T follicular helper cell (primary cell): ENCODE measurements at places on chromosomes 16 and 17.

DNA sequence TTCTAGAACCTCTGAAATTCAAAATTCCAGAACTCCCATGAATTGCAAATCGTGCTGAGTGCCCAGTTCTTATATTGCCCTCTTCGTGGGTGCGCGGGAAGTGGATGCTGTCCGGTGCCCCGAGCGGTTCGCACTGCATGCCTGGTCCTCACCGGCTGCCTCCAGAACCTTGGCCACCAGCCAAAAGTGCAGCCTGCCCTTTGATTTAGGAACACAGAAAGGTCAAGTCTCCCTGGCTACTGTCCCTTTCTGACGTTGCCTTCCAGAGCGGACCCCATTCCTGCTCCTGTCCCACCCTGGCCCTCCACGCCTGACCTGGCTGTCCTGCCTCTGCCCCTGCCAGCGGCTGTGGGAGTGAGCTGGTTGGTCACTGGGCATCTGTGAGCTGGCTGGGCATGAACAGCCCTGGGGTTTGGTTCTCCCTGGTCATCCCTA lies 9.7 kb downstream of the NEUROD2 start:
- no peak for DNase-seq

GRCh38 chr17:5419356-5419958 lies at the start of gene NUP88:
Gene NUP88, minus strand, starts transcription at chr17:5419662. Its CDS starts 12 bp downstream, at chr17:5419650.
- peak; percentile 93 for DNase-seq

DNA sequence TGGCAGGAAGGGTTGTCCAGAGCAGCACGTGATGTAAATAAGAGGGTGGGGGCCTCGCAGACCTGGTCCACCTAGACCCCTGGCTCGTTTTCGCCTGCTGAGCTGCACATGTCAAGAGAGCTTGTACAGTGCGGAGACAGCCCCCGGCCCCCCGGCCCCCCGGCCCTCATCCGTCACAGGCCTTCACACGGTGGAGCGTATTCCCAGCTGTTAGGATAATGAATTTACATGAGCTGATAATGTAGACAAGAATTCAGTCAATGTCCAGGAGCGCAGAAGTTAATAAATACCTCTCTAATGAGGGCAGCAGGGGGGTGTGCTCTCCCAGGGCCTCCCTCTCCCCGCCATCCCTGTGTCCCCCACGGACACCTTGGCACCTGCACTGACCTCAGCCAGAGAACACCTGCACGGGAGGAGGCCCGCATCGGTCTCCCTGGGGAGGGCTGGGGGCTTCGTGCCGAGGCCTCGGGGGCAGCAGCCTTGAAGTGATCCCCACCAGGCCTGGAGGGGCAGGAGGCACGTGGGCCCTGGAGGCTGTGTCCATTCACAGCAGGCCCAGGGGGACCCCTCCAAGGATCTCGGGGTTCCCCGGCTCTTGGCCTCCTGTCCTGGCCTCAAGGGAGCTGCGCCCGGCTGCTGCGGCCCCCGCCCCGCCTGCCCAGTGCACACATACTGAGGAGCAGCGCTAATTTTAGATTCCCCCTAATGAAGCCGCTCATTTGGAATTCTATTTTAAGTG lies 14.6 kb downstream of the GSE1 start:
- no peak for DNase-seq

- no peak for DNase-seq
Observed at GRCh38 chr16:57273359-57273758, 11.1 kb downstream of the PLLP start.

GRCh38 chr16:25051406-25052150 lies 36.4 kb upstream of the ARHGAP17 start:
- no peak for DNase-seq

DNA sequence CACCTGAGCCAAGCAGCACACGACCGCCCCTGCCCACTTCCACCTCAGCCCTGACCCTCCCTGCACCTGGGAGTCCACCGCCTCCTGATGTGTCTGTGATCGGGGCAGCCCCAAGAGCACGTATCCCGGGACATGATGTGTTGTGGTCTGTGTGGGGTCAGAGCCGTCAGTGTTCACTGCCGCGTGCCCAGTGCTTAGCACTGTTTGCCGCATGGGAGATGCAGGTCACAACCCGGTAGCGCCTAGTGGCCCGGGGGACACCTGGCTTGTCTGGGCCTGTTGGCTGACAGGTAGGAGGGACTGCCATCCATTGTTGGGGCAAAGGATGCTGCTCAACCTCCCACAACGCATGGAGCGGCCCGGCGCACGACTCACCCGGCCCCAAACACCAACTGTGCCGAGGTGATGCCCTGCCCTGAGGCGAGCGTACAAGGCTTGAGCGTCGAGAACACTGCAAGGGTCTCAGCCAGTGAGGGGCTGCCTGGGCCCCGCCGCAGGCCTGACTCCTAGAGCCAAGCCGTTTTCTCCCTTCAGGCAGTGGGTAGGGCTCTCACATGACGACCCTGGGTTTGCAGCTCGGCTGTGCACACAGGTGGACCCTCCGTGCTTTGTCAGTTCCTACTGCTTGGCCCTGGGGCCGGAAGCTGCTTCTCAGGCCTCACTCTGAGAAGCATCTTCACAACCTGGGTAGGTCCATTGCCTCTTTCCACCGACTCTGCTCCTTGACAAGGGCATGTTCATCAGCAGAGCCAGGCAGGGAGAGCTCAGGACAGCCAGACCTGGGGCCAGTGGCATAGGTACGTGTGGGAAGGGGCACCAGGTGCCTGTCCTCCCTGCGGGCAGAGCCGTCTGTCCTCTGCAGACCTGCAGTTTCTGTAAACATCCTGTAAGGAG lies 5.9 kb upstream of the C16orf95 start:
- DNase-seq: no peak

- DNase-seq: no peak
Observed at GRCh38 chr16:30896261-30896888, at the start of gene CTF1. Gene CTF1, plus strand, starts transcription at chr16:30896614. Its CDS starts 30 bp downstream, at chr16:30896644.

DNA sequence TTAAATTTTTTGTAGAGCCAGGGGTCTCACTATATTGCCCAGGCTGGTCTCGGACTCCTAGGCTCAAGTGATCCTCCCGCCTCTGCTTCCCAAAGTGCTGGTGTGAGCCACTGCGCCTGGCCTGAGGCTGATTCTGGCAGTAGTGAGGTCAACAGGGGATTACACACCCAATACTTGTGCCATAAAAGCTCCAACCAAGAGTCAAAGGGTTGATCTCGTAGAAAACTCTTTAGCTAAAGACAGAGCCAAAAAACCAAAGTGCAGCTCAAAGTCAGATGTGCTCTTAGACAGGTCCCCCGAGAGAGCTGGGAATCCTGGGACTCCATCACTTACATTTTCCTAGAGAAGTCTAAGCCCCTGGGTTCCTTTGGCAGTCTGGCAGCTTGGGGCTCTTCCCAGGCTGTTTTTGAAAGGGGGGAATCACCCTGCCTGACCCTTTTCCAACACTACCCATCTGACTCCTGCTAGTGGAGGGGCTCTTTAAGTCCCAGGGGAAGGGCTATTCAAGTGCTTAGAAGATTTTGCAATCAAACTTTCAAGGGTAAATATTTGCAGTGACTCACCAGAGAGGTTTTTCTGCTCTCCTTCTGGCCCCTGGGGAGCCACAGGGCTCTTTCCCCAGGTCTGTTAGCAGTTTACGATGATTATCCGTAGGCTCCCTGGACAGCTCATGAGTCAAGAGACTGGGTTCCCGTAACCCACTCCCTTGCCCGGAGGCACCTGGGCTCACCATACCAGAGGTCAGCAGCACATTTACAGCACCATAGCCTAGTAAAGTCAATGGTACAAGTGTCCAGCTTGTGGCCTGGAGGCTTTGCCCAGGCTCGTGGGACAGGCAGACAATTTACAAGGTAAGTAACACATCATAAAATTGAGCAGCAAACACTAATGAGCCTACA lies 408.7 kb downstream of the SLC39A11 start:
- DNase-seq: no peak

DNA sequence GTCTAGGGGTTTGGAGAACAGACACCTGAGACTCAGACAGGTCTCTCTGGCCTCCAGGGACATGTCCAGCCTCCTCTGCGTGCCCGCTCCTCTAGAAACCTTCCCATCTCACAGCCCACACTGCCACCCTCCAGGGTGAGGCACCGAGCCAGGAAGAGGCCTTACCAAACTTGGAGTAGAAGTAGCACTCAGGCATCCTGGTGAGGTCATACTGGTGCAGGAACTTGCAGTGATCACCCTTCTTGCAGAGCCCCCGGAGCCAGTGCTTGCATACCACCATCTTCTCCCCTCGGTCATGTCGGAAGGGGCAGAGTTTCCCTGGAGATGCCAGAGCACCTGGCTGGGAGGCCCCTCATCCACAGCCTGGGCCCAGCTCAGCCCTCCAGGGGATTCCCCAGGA lies 4.2 kb downstream of the CPSF4L start:
- no peak for DNase-seq

GRCh38 chr17:28177351-28177750 lies 134.9 kb downstream of the NLK start:
- DNase-seq: no peak

DNA sequence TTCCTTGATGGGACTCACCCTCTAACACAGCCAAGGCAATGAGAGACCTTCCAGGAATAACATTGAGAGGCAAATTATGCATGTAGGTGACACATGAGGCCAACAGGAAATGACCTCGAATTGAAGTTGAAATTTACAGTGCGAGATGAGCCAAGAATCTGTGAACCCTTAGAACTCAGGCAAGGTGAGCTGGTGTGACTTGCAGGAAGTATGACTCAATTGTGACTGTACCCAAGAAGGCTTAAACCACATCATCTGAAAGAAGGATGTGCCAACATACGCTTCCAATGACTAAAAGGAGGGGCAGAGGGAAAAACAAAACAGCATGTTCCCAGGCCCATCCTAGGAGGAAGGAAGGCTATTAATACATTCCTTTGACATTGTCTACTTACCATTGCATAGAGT lies 44.8 kb downstream of the PITPNC1 start:
- peak; percentile 58 for DNase-seq

DNA sequence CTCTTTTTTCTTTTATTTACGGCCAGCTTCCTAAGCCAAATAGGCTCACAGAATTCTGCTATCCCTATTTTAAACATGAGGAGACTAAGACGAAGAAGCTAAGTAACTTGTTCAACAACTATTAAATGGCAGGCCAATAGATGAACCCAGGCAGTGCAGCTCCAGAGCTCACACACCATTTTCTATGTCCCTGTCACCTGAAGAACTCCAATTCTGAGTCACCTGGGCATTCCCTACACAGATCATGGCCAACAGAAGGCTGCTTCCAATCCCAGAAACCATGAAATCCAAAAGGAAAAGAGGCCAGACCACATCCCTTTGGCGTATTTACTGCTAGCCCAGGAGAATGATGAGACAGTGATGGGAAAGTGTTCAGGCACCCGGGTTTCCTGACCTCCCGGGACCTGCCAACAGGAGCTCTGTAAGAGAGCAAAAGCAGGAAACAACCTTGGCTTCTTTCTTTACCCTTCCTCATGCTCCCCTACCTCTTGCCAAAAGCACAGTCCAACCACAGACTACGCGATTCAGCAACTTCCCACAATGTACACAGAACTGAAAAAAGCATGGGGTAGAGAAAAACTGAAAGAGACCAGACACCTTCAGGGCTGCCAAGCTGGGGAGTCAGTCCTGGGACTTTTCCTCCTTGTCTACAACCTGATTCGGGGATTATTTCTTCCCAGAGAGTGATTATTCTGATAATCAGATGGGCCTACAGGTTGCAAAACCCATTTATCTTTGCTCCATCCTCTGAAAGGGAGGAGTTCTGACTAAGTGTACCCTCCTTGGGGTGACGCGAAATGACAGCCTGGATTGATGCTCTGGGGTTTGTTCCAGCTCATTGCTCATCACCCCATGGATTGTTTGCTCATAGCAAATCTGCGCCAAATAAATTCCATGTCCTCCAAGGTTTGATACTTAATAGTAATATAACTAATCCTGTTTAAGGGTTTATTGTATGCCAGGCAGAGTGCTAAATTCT lies 47.8 kb upstream of the HAS3 start:
- no peak for DNase-seq

DNA sequence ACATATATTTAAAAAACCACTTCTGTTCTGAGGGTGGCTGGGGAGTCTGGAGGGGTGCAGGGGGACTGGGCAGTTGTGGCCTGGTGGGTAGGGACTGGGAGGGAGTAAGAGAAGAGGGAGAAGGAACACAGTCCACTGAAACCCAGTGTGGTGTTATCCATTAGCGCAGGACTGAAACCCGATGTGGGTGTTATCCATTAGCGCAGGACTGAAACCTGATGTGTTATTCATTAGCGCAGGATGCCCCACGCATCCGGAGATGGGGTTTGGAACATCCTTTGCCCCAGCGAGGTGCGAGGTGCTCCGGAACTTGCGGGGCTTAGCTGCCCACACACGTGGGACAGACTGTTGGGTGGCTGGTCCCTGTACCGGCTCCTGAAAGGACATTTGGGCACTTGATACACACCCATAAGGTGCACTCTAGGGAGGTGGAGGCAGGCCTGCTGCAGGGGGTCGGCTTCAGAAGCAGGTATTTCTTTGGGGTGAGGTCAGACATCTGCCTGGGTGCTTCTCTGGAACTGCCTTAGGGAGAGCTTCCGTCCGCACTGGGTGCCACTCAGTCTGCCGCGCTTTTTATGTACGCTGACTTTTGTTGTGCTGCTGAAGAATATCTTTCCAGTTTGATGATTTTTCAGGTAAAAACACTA lies 20.3 kb upstream of the FASN start:
- DNase-seq: no peak

DNA sequence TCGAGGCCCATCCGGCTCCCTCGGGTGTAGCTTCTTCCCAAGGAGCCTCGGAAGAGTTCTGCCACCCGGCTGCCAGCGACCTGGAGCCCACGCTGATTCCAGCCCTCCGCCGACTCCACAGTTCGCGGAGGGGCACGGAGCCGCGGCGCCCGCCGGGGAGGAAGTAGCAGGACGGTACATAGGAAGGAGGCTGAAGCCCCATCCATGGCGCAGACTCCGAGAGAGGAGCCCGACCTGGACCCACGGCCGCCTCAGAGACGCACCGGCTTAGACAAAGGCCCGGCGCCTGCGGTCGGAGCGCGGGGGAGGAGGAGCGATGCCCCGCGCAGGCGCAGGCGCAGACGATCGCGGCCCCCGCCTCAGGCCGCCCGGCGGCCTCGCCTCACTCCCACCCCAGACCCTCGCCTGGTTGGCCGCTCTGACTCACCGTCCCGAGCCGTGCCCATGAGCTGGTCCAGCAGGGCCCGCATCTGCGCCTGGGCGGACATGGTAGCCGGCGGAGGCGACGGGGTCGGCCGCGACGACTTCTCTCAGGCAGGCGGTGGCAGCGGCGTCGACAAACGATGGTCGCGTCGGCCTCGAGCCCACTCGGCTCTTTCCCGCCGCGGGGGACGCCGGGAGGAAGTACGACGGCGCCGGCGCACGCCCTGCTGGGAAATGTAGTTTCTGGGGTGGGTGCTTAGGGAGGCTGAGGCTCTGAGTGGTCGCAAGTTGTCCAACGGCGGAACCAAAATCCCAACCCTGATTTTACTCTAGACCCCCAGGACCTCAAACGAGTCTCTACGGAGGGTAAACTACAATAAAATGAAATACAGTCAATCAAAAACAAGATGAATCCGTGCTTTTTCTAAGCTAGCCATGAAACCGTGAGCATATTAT lies at the start of gene LUC7L:
Gene LUC7L (minus strand): TSS at position 598 of the 879 bp plus-strand sequence. CDS start 110 bp downstream, at position 488.
- peak; percentile 77 for DNase-seq

GRCh38 chr16:48903039-48903438 lies 293.1 kb upstream of the N4BP1 start:
- no peak for DNase-seq

GRCh38 chr17:77279448-77280303 lies 138.9 kb downstream of the SEC14L1 start:
- DNase-seq: no peak

GRCh38 chr17:81700353-81701287 lies 2.5 kb upstream of the MRPL12 start:
- no peak for DNase-seq

- DNase-seq: no peak
Observed at GRCh38 chr16:71676236-71676635, 48.3 kb downstream of the PHLPP2 start.
